ENCODE measurements at places on chromosomes 13 and 19.
A peak's percentile ranks its signal among the peaks of the same experiment; 100 is the strongest.

DNA sequence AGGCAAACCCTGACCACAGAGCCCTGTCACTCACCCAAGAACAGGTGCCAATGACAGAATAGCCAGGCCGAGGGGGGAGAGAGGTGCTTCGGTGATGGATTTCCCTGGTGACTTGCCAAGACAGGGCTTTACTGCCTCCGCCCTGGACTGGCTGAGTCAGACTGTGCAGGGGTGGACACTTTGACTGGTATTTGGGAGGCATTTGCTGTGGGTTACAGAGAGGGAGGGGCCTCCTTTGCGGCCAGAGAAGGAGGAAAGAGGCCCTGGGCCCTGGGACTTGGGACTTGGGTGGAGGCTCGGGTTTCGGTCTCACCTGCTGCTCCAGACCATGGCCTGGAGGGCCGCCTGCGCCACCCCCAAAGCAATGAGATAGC lies 4.6 kb upstream of the EPS8L1 start:
- no peak for DNase-seq

GRCh38 chr19:4981681-4981958 lies 12.7 kb downstream of the KDM4B start:
- no peak for DNase-seq

DNA sequence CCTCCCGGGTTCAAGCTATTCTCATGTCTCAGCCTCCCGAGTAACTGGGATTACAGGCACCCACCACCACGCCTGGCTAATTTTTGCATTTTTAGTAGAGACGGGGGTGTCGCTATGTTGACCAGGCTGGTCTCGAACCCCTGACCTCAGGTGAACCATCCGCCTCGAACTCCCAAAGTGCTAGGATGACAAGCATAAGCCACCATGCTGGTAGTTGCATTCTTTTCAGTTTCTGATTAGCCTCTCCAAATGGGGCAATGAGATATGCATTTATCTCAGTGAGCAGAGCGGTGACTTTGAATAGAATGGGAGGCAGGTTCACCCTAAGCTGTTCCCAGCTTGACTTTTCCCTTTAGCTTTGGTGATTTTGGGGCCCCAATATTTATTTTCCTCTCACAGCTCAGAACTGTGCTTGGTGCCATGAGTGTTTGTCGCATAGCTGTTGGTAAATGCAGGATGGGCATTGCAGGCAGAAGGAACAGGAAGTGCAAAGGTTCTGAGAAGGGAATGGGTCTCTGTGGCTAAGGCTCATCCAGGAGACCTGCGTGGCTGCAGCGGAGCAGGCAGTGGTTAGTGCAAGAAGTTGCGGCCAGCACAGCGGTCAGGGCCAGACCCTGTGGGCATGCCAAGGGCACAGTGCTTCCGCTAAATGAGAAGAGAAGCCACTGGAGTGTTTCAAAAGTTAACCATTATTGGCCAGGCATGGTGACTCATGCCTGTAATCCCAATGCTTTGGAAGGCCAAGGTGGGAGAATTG lies 20.7 kb downstream of the LYPD3 start:
- DNase-seq: no peak

DNA sequence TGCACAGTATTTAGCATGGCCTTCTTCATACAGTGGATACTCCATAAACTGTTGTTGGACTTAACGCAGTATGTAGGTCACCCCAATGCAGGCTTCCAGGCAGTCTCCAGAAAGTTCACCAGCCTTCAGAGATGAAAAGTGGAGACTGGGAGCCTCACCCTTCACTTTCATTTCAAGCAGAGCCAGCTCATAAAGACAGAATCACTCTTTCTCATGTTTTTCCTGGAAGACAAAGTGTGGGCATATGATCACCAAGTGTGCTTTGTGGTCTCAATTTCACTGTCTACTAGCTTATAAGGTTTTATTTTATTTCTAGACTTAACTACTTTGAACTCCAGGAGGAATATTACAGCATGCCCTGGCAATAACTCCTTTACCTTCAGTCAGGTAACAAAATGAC lies 26.3 kb upstream of the TNFSF11 start:
- DNase-seq: no peak

GRCh38 chr19:7680606-7681339 lies at the start of gene TRAPPC5:
Gene TRAPPC5, plus strand, starts transcription at chr19:7680833. Its CDS starts 1,421 bp downstream, at chr19:7682254.
- DNase-seq: peak; percentile 76

DNA sequence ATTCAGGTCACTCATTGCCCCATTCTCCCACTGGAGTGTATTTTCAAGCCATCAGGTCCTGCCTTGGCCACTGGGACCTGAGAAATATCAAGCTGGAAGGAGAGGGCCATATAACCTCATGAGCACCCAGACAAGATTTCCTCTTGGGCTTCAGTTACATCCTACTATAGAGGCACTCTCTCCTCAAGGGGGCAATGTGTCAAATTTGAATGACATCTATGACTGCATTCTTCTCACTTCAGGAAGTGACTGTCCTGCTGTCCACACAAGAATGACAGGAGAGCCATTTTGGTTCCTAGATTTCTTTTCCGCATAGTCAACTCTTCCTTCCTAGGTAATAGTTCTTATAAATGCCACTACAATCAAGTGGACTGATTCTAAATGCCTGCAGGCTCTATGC lies 416.2 kb downstream of the DIAPH3 start:
- DNase-seq: no peak

DNA sequence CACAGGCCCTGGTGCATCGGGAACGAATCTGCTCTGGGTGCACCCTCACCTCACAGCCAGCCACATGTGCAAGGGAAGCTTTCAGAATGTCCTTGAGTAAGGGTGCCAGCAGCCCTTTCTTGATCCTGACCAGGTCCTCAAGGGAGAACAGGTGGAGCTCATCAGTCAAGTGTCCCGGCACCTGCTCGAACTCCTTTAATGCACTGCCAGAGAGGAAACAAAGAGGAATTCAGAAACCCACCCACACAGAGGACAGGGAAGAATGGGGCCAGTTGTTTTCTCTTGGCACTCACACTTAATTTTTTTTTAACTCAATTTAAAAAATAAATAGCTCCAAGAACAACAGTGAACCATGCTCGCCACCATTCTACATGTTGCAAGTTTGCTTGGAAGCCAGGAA lies 41.7 kb downstream of the RUBCNL start:
- DNase-seq: no peak

DNA sequence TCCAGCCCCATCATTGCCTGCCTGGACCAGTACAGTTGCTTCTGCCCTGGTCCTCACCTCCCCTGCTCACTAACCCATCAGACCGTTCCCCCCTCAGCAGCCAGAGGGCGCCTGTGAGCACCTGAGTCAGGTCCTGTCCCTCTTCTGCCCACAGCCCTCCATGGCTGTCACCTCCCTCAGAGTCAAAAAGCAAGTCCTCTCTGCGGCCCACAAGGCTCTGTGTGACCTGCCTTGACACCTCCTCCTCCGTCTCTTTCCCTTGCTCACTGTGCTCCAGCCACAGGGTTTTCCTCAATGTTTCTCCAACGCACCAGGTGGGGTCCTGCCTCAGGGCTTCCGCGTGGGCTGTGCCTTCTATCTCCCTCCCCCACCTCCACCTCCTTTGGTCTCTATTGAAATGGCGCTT lies 29.4 kb upstream of the PTPRS start:
- peak; percentile 0 for DNase-seq

DNA sequence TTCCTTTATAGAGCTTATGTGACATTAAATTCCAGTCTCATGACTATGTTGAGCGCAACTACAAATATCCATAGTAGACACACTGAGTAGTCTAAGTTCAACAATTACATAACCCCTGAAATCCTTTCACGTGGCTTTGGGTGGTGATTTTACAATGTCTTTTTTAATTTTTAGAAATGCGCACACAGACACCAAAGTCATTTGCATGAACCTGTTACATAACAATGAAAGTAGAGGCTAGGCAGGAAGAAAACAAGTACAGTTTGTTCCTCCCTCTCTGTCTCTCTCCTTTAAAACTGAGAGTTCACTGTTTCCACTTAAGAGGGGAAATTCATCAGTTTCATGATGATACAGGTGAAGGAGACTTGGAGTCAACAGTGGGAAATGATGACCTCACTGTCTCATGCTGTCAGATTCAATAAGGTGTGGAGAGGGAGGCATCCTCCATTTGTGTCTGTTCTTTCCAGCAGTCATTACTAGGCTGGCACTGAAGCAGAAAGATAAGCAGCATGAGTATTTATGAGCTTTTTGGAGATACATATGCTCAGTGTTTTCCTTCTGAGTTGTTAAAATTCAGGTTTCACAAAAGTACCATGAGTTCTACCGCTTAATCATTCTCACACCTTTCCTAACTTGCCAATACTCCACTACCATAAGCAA lies 201.8 kb downstream of the LHFPL6 start:
- DNase-seq: no peak

- peak; percentile 16 for DNase-seq
Observed at GRCh38 chr13:51534041-51534817, 50.0 kb upstream of the WDFY2 start.

DNA sequence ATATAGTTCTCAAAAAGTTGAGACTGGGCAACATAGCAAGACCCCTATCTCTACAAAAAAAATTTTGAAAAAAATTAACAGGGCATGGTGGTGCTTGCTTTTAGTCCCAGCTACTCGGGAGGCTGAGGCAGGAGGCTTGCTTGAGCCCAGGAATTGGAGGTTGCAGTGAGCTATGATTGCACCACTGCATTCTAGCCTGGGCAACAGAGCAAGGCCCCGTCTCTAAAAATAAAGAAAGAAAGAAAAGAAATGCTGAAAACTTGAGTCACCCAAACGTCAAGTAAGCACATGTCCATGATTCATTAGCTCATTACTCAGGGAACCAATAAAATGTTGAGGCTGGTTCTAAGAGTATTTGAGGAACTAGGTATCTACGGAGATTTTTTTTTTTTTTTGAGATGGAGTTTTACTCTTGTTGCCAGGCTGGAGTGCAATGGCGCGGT lies 33.9 kb upstream of the SEMA6B start:
- DNase-seq: no peak

DNA sequence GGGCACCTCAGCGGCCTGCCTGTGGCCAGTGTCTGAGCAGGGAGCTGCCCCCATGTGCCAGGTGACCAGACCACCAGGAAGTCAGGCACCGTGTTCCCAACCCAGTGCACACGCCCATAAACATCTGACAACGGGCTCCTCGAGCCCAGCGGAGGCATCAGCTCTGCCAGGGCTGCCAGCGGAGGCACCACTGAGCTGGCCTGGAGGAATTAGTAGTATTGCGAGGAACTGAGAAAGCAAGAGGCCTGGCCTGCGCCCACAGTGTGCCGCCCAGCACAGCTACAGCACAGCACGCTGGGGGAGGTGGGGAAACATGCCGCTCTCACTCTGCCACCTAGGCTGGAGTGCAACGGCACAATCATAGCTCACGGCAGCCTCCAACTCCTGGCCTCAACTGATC lies 44.6 kb downstream of the ANKRD27 start:
- DNase-seq: no peak

GRCh38 chr13:96963786-96964475 lies 30.3 kb downstream of the OXGR1 start:
- no peak for DNase-seq

DNA sequence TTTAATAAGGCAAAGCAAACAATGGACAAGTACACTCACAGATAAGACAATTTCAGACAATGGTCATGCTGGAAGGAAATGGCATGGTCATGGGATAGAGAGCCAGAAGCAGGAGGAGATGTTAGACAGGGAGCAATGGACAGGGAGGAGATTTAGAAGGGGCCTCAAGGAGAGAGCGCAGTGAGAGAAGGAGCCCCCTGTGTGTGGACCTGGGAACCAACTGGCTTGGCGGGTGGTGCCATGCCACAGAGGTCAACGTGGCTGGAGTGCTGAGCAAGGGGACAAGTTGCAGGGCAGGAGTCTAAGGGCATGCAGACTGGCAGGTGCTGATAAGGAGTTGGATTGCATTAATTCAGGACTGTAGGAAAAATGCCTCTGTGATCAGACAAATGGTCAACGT lies 75.3 kb upstream of the UQCRFS1 start:
- DNase-seq: no peak

DNA sequence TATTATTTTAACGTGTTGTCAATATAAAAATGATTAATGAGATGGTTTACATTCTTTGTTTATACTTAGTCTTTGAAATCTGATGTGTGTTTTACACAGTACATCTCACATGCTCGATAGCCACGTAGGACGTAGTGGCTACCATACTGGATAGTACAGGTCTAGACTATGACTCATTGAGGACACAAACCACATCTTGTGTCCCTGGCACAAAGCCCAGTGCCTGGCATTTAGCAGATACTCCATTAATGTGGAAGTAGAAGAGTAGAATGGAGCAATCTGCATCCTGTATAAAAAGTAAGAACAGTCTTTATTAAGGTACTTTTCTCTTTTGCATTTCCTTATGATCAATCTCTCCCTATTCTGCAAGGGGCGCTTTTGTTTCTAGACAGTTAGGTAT lies 49.0 kb upstream of the FRY start:
- DNase-seq: peak; percentile 27

GRCh38 chr19:6693056-6693471 lies 23.1 kb upstream of the TNFSF14 start:
- DNase-seq: no peak

- no peak for DNase-seq
Observed at GRCh38 chr19:46063201-46063600, 22.4 kb upstream of the IGFL4 start.

DNA sequence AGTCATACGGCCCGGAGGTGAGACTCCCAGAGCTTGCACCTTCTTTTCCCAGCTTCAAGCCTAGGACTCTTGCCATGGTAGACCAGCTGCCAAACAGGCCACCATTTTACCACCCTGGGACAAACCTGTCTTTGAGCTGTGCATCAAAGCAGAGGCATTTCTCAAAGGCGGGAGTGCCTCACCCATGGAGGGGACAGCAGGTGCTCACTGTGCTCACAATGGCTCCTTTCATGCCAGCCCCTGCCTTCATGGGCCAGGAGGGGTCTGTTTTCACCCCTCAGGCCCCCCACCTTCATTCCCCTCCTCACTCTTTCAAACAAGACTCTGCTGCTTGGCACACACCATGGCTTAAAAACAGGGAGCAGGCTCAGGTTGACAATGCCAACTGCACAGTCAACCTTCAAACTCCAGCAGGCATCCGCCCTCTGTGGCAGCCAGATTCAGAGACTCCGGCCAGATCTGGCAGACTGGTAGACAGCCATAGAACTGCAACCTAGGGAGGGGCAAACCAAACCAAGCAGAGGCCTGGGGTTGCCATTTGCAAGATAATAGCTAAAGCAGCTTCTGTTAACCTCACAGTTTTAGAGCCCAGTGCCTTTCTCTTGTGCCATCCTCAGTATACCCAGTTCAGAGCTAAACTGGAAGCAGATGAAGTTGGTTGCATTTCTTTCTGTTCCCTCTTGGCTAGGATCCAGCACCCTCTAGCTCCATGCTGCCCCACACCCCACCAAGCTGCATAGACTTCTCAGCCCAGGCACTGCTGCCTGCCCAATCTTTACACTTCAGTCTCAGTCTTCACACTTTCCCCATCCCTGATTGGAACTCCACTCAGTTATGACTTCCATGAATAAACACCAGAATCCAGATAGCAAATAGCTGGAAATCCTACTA lies 93.9 kb upstream of the SPATA13 start:
- DNase-seq: no peak

GRCh38 chr19:29060813-29061364 lies 152.1 kb downstream of the UQCRFS1 start:
- DNase-seq: no peak
